ENCODE measurements at places on chromosomes 16 and 17. TPM values are rescaled to one million over a fixed set of nuclear protein-coding genes. Genes with fewer than 3 reads are reported as not detected.

The CALB2 gene
- not detected for total RNA-seq

The ZMYND15 gene
- 0.17 TPM for total RNA-seq

The OR3A2 gene
- 3.3 TPM for total RNA-seq

DNA sequence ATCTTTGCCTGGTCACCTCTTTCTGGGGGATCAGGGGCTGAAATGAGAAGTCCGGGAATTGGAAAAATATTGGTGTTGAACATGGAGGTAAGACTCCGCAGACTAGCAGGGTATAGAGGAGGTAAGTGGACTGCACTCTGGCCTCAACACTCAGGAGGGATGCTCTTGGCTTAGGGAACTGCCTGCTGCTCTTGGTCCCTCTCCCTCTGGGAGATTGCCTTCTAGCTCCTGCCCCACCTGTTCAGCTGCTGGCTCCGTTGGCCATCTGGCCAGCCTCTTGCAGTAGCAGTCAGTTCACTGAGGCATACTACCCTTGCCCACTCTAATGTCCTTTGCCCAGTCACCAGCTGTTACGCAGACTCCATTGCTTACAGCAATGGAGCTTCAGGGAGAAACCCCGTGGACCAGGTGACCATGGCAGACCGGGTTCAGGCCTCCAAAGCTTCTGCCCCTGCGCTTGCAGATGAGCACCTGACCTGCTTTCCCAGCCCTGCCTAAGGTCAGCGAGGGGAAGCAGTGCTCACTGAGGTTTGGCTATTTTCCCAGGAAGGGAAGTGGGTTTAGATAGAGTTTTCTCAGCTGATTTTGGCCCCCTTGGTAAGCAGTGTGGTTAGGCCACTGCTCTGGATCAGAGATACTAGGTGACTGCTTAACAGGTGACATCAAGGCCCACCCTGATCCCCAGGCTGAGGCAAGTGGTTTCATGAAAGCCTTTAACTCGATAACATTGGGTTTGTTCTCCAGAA is 11.9 kb downstream of the CDK5RAP3 start:
- no peak for DNase-seq

GRCh38 chr16:54934481-54935265 is 4.0 kb downstream of the IRX5 start:
- DNase-seq: peak; percentile 34

DNA sequence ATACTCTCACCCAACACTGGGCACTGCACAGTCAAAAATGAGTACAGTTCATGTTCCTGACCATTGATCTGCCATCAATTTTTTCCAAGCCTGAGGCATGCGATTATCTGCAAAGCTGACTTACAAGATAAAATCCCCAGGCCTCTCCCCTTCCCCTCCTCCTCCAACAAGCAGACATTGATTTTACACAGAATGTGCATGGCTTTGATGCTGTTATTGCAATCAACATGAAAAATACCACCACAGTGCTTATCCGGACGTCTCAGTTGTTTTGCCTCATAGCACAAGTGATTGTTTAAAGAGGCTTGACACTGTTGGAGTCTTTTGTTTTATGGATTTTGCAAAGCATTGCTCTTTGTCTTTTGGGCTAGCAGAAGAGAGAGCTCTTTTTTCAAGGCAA is 163.8 kb downstream of the TOX3 start:
- no peak for DNase-seq

GRCh38 chr17:3755335-3756030 is 31.8 kb downstream of the HASPIN start:
- DNase-seq: no peak

DNA sequence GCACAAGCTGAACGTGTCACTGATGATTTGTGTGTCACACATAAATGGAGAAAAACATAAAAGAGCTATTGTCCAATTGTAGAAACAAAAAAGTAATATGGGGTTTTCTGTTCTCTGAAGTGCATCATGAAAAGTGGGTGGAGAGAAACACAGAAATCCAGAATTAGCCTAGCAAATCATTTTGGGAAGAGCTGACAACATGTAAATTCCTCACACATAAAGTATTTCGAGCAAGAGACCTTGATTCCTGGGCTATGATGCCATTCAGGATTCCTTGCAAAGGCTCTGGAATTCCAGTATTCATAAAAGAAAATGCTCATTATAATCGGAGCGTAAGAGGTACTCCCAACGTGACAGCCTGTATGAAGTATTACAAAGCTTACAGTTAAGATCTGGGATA is 1.1 kb downstream of the DCUN1D3 start:
- DNase-seq: no peak

DNA sequence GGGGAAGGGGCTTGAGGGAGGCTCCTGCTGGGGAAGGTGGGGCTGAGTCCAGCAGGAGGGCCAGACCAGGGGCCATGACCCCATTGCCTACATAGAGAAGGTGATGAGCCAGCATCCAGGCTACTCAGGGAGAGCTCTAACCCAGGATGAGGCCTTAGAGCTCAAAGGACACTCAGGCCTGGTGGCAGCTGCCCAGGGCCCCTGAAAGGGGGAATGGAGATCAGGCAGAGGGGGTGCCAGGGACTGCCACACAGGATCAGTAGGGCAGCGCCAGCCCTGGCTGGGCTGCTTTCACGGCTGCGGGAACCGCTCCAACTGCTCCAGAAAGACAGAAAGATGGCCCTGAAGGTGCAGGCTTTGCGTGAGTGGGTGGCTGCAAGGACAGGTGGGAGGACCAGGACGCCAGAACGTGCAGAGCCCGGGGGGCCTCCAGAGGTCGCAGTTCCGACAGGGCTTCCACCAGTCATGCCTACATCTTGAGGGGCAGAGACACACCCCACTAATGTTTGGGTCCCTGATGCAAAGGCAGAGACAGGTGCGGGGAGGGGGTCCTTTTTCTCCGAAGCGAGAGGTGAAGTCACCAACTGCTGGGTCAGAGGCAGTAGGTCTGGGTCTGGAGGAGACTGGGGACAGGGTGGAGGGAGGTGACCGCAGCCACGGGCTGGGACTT is 882 bp upstream of the ATP6V0C start:
- peak; percentile 59 for DNase-seq

All from activated naive CD8-positive, alpha-beta T cell treated with anti-CD3 and anti-CD28 coated beads, Interleukin-2, amount 10 ng/mL, durations not matched to agents 7 days and 5 days (primary cell).